ENCODE measurements at places on chromosomes 5 and 9.

GRCh38 chr9:93221044-93221443, 37.1 kb downstream of the WNK2 start:
- DNase-seq, result no peak

GRCh38 chr9:126027566-126027965, 280.4 kb downstream of the PBX3 start:
- no peak for DNase-seq

DNA sequence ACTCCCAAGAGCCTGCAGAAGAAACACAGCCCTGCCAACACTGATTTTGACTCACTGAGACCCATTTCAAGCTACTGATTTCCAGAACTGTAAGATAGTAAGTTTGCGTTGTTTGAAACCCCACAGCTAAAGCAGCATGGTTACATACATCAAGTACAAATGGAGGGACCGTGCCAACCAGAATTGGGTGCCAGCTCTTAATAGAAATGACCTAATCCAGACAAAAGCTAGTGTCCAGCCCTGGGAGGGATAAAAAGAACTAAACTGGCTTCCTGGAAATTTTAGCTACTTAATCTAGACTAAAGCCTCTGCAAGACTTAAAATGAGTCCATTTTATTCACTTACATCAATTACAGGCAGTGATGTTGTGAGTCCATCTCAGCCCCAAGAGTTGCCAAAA, 122.6 kb downstream of the ADAMTS12 start:
- no peak for DNase-seq

GRCh38 chr5:134101686-134102439, 12.6 kb upstream of the TCF7 start:
- peak; percentile 2 for DNase-seq

- peak; percentile 10 for DNase-seq
Observed at GRCh38 chr5:93611976-93612854, 29.2 kb downstream of the NR2F1 start.

DNA sequence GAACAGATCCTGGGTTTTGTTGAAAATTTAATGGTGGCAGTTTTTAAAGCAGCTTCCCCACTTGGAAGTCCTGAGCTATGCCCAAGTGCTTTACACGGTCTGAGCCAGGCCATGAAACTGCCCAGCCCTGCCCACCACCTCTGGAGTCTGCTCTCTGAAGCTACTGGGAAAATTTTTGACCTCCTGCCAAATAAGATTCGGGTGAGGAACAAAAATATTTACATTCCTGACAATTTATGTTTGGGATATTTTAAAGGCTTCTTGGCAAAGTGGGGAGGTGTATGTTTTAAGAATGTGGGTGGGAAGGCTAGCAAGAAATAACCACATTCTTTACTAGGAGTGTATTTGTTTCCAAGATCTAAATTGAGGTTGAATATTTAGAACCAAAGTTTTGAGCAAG, 50.0 kb downstream of the HACD4 start:
- no peak for DNase-seq

DNA sequence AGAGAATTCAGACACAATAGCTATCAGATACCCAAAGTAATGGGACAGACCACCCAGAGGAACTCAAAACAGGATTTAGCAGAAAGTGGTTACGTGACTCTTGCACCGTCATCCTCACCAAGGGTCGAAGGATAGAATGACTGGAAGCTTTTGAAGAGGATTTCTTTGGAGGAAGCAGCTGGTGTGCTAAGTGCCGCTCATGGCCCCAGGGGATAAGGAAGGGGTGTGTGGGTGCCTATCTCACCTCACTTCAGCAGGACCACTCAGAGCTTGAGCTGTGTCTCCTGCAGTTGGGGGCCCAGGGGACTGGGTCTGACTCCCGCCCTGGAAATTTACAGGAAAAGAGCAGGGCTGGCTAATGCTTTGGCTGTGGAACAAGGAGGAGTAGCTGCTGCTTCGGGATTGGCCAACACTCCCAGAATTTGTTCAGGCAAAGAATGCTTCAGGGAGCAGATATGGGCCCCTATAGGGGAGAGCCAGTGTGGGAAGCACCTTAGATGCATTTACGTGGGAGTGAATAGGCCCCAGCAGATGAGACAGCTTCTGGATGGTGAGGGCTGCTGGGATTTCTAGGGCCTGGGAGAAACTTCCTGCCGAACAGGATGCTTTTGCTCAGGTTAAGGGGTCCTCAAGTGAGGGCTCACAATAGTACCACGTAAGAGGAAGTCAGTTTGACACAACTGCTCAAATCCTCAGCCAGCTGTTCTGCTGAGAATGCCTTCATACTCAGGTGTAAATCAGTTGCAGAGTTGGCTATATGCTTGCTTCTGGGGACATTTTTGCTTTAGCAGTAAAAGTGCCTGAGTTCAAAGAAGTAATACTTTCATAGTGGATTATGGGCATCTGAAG, 29.1 kb upstream of the TOMM5 start:
- no peak for DNase-seq

DNA sequence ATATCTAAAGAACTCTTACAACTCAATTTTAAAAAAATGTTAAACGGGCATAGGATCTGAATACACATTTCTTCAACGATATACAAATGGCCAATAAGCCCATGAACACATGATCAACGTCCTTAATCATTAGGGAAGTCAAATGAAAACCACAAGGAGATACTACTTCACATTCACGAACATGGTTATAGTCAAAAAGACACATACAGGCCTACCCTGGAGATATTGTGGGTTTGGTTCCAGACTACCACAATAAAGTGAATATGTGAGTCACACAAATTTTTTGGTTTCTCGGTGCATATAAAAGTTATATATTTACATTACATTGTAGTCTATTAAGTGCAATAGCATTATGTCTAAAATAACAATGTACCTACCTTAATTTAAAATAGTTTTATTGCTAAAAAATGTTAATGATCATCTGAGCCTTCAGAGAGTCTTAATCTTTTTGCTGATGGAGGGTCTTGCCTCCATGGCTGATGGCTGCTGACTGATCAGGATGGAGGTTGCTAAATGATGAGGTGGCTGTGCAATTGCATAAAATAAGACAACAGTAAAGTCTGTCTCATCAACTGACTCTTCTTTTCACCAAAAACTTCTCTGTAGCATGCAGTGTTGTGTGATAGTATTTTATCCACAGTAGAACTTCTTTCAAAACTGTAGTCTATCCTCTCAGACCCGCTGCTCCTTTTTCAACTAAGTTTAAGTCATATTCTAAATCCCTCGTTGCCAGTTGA, 15.1 kb downstream of the AK3 start:
- DNase-seq, result no peak

DNA sequence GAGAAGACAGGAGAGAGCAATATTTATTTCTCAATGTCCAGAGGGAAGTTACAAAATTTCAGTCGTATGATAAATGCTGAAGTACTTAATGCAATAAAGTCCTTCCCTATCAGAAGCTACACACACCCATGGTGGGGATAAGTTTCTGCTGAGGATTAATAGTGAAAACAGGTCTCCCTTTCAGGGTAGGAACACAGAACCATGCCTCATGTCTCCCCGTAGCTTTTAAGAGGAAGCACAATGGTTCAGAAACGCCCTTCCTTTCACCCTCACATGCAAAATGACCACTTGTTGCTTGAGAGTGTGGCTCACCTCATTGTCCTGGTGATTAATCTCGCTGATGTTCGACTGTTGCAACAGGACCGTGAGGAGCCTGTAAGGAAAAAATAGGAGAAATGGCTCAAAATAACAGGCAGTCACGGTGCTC, 73.6 kb downstream of the ANKRD55 start:
- peak; percentile 8 for DNase-seq

GRCh38 chr5:63025679-63026078, 447.1 kb downstream of the LRRC70 start:
- no peak for DNase-seq

GRCh38 chr5:147339313-147339712, 104.5 kb downstream of the STK32A start:
- DNase-seq, result no peak

- DNase-seq, result no peak
Observed at GRCh38 chr9:70261131-70261870, 2.5 kb downstream of the SMC5 start.

GRCh38 chr5:131981516-131981915, 29.9 kb downstream of the ACSL6 start:
- DNase-seq, result no peak

DNA sequence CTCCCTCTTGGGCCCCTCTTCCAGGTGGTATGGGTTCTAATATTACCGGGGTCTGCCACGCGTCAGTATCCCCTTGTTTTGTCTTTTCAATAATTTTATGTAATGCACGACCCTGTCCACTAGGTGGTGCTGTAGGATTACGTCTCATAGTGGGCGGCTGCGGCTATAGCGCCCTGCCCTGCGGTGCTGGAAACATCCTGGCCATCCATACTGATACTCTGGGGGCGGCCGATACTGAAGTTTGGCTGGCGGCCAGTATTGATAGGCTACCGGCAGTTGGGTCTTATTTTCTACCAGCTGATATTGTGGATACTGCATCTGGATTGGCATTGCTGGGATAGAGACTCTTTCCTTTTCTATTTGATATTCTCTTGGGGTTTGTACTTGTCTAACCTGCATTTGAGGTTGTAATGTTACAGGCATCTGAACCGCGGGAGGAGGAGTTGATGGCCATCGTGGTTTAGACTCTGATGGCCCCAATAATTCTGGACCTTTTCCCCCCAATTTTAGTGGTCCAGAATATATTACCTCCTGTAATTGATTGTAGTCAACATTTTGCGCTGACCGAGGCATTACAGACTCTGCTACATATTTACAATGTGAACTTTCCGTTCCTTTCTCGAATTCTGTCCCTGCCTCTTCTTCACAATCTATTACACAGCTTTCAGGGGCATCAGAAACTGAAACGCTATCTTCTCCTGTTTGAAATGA, 3.3 kb upstream of the TMEM141 start:
- DNase-seq, result peak; percentile 73

DNA sequence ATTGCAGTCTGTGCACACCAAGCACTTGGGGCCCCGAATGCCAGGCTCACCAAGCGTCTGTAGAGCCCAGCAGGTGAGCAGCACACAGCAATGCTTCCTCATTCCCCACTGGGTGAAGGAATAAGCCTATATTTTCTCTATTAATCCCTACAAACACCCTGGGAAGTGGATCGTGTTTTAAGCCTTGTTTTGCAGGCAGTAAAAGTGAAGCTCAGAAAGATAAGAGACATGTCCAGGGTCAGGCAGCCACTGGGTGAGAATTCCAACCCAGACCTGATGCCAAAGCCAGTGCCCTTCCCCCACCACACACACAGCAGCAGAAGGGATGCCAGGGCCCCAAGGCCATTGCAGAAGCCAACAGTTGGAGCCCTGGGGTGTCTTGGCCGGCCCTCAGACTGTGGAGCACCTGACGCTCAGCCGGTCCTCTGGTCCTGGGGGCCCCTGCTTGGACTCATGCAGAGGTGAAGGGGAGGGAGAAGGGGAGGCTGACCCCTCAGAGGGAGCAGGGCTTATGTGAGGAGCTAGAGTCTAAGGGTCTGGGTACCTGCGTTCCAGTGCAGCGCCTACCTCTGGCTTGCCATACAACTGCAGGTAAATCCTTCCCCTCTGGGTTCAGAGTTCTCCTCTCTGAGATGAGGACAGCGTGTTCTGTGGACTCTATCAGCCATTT, 26.3 kb upstream of the SYNPO start:
- no peak for DNase-seq
